ENCODE measurements at places on chromosomes 5 and 9.

DNA sequence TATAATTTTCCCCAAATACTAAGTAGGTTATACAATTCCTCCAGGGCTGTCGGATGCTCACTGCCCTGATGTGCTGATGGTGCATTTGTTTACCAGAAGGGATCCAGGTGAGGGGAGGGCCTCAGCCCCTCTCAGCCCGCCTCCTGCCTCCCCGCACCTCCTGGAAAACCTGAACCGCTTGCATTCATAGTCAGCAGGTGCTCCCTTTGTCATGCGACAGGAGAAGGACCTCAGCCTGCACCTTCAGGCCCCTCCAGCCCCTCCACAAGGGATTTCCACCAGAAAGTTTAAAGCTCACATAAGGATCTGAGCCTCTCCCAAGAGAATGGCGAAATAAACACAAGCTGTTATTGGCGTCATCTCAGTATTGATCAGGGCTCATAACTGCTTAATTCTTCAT, 36.5 kb upstream of the NTNG2 start:
- no peaks in the 10 kb centered on the region for H3K36me3 ChIP-seq
- DNase-seq, result no peak
- no peaks in the 10 kb centered on the region for H3K4me1 ChIP-seq

GRCh38 chr5:89270901-89271300, 387.9 kb upstream of the MEF2C start:
- no peaks in the 10 kb centered on the region for H3K36me3 ChIP-seq
- no peaks in the 10 kb centered on the region for H3K4me1 ChIP-seq
- H3K27ac ChIP-seq, result no peak overlapping the region
- no peak for DNase-seq
- H3K4me3 ChIP-seq, result no peak overlapping the region

DNA sequence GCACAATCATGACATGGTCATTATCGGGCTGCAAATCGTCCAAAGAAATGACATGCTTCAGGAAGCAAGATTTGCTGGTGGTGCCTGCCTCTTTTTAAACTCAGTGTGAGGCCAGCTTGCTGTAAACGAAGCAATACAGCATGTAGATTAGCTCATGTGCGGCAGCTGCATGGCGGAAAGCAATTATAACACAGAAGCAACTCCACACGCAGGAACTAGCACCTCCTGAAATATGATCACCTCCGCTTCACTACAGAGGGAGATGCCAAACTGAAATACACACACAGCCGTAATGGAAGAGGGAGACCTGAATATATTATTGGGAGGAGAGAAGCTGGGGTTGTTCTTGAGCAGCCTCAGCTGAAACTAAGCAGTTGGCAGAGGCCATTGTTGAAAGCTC, 312.5 kb downstream of the PSAT1 start:
- no peaks in the 10 kb centered on the region for H3K4me1 ChIP-seq
- no peak overlapping the region for H3K27ac ChIP-seq
- no peaks in the 10 kb centered on the region for H3K36me3 ChIP-seq
- H3K27me3 ChIP-seq, result no peaks in the 10 kb centered on the region

DNA sequence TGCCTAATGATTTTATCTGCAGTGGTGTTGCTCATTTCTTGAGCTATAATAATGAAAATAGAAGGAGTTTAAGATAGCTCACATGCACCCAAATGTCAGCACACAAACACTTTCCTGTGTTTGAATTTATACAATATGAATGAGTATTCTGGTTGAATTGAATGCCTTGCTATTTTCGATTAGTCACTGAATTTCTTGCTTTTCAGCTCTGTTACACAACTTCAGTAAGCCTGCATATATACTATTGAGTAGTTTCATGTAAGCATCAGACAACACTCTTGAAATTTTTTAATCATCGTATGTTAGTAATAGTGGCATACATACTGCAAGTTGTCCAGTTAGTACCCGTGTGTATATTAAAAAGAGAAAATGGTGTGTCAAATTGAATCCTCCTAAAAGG, 281.5 kb upstream of the GRIA1 start:
- H3K4me3 ChIP-seq, result no peak overlapping the region
- H3K4me1 ChIP-seq, result no peaks in the 10 kb centered on the region
- H3K27ac ChIP-seq, result no peak overlapping the region
- DNase-seq, result no peak
- H3K27me3 ChIP-seq, result no peaks in the 10 kb centered on the region
